ENCODE measurements at places on chromosomes 7 and 10.

- DNase-seq: no peak
Measured at GRCh38 chr10:93434991-93435491, 47.1 kb downstream of the MYOF start.

- DNase-seq: no peak
Measured at GRCh38 chr10:3091921-3092320, 24.6 kb downstream of the PFKP start.

DNA sequence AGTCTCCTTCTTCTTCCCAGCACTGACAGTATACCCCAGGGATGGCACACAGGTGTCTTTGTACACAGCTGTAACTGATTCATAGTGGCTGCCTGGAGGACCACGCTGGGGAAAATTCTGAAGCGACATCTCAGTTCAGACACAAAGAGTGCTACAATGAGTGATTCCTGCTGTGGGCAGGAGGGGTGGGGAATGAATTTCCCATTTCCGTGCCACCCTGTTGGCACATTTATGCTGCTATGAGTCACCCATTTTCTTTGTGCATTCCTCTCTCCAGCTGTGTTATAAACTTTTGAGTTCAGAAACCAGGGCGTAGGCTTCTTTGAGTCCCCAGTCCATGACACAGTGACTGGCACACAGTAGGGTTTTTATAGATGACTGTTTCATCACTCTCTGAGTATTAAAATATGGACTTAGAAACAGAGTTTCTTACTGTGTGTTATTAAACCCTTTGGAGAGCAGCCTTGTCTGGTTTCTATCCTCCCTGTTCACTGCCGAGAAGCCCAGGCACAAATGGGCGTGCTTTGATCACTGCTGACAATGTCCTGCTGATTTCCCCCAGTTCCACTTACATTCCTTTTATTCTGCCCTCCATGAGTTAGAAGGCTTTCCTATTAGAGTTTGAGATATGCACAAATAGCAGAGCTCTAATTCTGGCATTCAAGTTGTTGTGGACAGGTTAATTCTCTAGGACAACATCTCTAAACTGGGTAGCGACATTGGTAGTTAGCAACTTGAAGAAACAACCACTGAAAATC, 24.0 kb upstream of the NPS start:
- no peak for DNase-seq

DNA sequence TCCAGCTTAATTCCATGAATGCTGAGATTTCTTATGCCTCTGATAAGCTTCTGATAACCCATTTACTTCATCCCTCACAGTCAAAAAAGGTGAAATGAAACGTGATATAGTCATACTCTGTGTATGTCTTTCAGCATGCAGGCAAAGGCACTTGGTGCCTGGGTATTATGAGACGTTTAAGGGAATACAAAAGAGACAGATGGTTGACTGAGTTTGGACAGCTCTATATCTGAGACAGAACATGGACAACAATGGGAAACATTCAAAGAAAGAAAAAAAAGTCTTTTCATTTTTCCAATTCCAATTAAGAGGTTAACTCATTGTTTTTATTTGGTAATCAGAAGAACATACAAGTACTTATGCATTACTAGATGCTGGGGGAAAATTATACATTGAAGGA, 96.2 kb downstream of the PPP1R17 start:
- no peak for DNase-seq

DNA sequence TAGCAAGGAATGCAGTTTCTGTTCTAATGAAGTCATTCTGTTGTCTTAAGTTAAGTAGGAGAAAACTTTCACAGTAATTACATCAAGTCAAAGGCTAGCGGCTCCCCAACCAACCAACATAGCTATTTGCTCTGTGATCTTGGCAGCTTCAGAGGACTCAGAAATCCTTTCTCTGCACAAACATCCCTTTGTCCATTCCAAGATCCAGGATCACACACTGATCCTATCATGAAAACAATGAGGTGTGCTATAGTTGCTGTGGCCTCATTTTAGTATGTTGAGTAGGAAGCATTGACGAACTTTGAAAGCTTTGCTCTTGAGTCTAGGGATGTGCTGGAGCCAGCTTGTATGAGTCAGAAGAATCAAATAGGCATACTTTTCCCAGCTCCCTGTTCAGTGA, 218.2 kb upstream of the PRSS58 start:
- DNase-seq: no peak

- no peak for DNase-seq
Measured at GRCh38 chr10:71093531-71093930, 118.8 kb upstream of the UNC5B start.

- no peak for DNase-seq
Measured at GRCh38 chr10:131875501-131875900, 25.3 kb upstream of the PPP2R2D start.

Measured in NCI-H1436 treated with DMSO at 0.1 percent for 48 hours (cell line).